ENCODE measurements at places on chromosomes 1 and 21.

DNA sequence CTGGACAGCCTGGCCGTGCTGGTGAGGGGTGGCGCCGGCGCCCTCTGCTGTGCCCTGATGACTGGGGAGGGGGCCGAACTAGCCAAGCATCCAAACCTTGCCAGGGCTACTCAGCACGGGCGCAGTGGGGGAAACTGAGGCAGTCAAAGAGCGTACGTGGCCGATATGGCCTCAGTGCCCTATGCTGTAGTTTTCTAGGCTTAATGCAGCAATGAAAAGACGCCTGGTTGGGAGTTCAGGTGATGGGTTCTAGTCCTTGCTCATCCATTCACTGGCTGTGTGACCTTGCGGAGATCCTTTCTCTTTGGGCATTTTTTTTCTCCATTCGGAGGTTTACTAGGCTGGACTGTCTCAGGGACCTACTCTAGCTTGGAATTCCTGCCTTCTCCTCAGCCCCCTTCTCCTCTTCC, 822 bp downstream of the MTX1 start:
- DNase-seq: no peak

DNA sequence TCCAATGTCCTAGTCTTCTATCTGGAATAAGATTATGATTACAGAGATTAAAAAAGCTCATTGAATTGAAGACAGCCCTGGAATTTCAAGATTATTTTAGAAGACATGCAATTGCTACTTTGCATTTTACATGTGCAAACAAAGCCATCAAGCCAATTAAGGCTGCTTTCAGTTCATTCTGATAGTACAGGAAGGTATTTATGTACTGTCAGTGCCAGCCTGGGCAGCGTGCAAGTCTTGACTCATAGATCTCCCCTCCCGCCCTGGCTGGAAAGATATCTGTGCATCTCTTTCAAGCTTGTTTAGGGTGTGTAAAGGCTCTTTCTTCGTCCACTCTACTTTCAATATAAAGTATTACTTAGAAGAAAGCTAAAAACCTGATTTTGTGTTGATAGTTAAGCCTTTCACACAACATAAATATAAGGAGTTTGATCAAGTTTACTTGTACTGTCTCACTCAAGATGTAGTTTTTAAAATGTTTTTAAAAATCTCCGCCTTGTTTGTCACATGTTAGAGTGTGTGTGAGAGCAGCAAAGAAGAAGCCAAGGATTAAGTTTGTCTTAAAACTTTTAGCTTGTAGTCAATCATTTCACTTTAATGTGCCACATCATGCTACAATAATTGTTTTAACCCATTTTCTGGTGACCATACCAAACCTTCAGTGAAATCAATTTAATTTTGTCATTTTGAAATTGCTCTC, 13.6 kb upstream of the LYPLAL1 start:
- DNase-seq: no peak

- DNase-seq: no peak
Measured at GRCh38 chr21:46252840-46253239, 24.3 kb upstream of the LSS start.

- DNase-seq: no peak
Measured at GRCh38 chr1:198878566-198878965, 239.7 kb downstream of the PTPRC start.

GRCh38 chr1:37866491-37866890, 7.1 kb upstream of the MTF1 start:
- no peak for DNase-seq

DNA sequence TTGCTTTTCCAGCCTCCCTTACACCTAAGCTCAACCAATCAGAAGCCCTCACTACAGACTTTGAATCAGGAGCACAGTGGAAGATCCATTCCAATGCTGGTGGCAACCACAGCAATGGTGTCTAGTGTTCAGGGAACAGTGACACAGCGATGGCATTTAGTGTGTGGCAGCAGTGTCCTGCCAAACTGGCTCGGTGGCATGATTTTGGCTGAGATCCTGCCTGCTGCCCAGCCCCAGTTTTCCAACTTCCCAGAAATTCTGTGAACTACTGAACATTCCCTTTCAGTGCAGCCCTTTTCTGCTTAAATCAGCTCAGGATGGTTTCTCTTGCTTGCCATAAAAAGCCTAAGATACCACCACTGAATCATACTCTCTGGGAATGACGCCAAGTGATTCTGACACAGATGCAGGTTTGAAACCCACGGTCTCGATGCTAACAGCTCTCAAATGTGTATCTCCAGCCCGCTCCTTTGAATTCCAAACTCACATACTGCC, 8.8 kb downstream of the ASAP3 start:
- DNase-seq: no peak

DNA sequence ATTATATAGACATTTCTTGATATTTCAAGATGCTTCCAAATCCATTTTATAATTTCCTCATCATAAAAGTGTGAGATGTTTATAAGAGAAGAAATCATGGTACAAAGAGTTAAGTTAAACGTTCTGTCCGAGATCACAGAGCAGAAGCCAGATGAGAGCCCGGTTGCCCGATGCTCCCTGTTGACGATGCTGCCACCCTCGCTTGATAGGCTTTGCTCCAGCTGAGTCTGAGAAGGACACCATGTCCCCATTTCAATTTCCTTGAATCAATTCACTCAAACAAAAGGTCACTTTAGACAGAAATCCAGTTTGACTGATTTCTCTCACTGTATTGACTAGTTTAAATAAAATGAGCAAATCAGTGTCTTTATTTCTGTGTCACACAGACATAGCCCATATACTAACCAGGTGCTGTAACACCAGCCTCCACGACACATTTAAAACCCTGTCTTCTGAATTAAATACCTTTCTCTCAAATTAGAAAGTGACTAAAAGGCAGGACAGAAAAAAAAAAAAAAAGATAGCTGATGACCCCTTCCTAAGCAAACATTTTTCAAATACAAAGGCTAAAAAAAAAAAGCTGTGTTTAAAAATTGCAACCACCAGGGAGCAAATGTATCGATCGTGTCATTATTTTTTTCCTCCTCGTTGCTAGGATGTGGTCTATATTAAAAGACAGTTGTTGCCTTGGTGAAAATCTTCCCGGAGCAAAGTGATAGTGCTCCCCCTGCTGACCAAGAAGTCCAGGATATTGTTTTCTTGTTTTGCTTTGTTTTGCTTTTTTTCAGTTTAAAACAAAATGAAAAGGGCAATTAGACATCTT, 35.2 kb downstream of the DNASE2B start:
- peak; percentile 63 for DNase-seq

DNA sequence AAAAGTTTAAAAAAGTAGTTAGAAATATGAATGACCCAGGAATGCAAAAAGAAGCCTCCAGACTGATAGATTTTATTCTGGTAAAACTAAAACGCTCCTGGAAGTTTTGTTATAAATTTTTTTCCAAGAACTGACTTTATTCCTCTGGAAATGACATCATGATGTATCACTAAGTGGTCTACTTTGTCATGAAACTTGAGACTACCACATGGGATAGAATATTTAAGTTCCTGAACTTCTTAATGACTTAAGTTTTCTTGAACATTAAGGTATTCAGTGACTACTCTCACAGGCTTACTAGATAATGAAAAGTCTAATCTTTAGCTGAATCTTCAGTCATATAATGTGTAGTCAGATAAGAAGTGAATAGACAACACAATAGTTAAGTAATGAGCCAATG, 842.2 kb downstream of the USP25 start:
- no peak for DNase-seq

GRCh38 chr1:180136968-180137356, 17.7 kb upstream of the QSOX1 start:
- no peak for DNase-seq

- DNase-seq: no peak
Measured at GRCh38 chr1:79839882-79840281, 833.4 kb upstream of the ADGRL4 start.

DNA sequence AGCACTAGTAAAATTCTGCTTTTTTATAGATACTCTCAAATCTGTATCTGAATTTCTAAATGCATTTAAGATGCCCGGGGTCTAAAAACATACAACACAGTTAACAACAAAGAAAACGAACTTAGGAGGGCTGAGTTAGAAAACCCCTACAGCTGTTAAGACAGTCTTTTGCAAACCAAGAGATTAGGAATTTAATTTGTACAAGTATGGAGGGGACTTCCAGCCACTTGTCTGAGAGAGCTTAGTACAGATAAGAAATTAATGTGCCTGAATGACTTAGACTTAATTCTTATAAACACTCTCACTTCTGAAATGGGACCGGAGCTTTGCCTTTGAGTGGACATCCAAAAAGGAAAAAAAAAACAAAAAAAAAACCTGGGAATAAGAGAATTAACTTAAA, 61.6 kb downstream of the SMYD3 start:
- DNase-seq: no peak

DNA sequence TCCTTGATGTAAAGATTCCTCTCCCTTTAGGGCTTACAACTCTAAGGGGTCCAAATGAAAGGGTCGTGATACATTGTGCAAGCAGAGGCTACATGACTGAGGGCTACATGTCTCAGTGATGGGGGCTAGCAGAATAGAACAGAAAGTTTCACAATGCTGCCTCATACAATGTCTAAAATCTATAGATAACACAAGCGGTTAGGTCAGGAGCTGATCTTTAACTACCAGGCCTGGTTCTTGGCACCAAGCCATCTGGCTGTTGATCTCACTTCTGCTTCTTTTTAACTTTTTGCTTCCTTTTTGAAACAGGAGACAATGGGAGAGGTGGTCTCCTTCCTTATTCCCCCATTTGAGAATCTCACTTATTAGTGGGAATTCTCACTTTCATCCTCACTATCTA, 710.2 kb downstream of the AMY1C start:
- no peak for DNase-seq

GRCh38 chr1:228120857-228121489, 11.9 kb upstream of the MRPL55 start:
- no peak for DNase-seq

GRCh38 chr1:163162381-163162914, 40.3 kb downstream of the RGS5 start:
- peak; percentile 14 for DNase-seq

DNA sequence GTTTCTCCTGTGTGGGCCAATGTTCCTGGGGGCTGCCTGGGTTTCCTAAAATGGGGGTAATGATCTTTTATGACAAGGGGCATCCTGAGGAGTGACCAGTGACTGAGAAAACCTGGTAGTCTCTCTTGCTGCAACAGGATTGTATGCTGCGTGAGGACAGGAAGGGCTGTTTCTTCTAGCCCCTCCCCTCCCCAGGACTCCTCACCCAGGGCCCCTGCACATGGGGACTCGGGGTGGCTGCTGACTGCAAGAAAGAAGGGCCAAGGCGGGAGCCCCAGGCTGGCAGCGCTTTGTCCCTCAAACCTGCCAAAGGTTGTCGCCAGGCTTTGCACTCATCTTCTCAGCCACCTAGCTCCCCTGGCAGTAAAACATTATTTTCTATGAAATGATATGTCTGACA, 442.4 kb downstream of the CAMTA1 start:
- DNase-seq: no peak
